Activated T-helper 2 cell treated with anti-CD3 and anti-CD28 coated beads, Interferon-gamma antibody, Interleukin-2, Interleukin-4, amounts not matched to agents 10 μg/mL and 5 μg/mL and 100 μg/mL, durations not matched to agents 14 hours and 24 hours and 36 hours (primary cell): ENCODE measurements at places on chromosomes 11 and 22.
A peak's percentile ranks its signal among the peaks of the same experiment; 100 is the strongest.

GRCh38 chr11:11293798-11294550, 59.1 kb downstream of the CSNK2A3 start:
- no peak for DNase-seq

DNA sequence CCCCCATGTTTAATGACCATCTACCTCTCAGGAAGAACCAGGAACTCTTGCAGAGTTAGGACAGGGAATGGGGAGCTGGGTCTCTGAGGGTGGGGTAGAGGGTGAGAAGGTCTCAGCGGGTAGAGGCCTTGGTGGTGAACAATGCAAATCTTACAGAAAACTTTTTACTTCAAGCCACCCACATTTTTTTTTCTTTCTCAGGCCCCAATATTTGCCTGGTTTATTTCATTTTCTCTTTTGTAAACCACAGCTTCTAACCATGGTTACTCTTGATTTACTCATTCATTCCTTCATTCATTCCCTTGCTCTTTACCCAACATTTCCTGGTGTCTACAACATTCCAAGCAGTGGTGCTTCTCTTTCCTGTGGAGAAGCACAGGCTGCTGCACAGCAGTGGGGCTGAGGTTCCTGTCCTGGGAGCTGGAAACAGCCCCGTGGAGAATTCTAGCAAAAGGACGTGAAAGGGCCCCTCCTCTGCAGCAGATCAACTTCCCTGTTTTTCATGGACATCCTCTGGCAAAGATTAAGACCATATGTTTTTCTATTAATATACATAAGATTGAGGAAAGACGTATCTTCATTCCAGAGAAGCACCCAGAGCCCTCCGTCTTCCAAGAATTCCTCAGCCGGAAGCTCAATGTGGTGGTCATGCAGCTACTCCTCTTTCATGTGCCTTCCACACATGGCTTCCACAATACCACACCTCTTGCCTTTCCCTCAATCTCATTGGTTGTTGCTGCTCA, 224.4 kb upstream of the SESN3 start:
- DNase-seq: no peak

DNA sequence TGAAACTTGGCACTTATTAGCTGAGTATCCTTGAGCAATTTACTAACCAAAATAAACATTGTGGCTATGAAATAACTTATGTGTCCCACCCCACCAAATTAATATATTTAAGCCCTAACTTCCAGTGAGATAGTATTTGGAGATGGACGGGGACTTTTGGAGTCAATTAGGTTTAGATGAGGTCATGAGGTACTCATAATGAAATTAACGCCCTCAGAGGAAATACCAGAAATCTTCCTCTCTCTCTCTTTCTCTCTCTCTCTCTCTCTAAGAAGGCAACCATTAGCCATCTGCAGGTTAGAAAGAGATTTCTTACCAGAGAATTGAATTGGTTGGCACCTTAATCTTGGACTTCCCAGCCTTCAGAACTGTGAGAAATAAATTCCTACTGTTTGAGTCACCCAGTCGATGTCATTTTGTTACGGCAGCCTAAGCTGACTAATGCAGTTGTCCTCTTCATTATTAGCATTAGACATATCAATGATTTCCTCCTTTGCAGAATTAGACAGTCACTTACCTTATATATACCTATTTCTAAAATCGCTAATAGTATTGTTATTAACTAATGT, 1284.0 kb downstream of the FAM181B start:
- DNase-seq: no peak

GRCh38 chr11:76577921-76578653, 92.5 kb downstream of the LRRC32 start:
- DNase-seq: no peak

GRCh38 chr11:6681949-6682348, 1.2 kb downstream of the MRPL17 start:
- no peak for DNase-seq

GRCh38 chr11:76823481-76824028, 37.2 kb upstream of the ACER3 start:
- DNase-seq: no peak

DNA sequence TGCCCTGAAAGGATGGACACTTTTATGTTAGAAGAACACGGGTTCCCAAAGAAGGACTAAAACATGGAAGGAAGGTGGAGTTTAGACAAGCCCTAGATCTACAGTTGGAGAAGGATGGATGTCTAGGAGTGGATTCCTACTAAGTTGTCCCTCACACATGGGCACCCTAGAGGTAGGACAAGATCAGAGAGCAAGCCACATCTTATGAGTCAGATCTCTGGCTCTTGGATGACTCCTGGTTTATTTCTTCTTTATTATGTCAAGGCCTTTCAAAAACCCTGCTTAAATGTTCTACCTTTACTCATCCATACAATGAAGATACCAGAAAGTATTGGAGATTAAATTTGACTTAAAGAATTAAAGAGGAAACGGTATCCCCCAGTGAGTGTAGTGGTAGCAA, 34.4 kb downstream of the PRCP start:
- DNase-seq: no peak

DNA sequence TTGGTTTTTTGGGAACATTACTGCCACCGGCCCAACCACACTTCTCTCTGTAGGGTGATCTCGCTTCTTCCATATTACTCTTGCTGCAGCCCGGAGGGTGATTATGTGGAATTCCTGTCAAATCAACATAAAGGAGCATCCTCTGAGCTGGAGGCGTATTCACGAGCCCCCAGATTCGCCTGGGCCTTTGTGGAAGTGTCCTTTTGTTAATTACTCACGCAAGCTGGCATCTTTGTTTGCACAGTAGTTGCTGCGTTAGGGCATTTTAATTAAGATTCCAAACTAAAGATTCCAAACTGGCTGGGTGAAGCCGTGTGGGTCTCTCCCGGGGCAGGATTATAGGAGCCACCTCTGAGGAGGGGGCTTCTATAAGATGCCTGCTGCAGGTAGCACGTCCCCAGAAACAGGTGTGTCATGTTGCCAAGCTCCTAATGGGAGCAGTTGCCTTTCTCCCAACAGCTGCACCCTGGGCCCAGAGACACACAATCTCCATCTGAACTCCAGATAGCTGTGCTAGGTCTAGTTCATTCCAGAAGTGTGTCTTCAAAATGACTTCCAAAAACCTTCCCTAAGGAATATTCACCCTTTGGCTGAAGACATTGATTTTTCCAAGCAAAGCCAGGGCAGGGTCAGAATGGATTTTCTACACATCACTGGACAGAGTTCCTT, 40.9 kb downstream of the SHISAL1 start:
- DNase-seq: no peak

DNA sequence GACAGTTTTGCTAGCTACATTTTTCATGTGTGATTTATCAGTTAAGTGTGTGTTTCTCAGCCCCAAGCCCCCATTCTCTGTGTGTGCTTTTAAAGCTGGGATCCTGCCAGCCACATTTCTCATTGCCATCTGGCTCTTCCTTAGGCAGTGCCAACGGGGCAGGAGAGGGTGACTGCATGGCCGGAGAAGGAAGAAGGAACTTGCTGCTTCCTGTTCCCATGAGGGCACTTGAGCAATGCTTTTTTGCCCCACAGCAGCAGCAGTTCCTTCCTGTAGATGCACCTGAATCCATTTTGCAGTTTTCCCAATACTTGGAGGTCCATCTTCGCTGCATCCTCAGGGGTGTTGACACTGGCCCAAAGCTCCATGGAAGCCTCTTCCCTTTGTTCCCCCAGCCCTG, 37.5 kb downstream of the TNRC6B start:
- DNase-seq: no peak

GRCh38 chr11:554428-555226, 5.9 kb downstream of the LMNTD2 start:
- DNase-seq: peak; percentile 59

GRCh38 chr11:83819931-83820549, 533.9 kb upstream of the CCDC90B start:
- no peak for DNase-seq

- DNase-seq: no peak
These were observed 49.9 kb downstream of the SCUBE1 start for GRCh38 chr22:43293259-43293654.

GRCh38 chr11:84522331-84522730, 1104.8 kb downstream of the DLG2 start:
- DNase-seq: no peak

- DNase-seq: no peak
These were observed 29.4 kb upstream of the CTTN start for GRCh38 chr11:70368961-70369360.

GRCh38 chr11:19444231-19444630, 203.5 kb upstream of the E2F8 start:
- no peak for DNase-seq

DNA sequence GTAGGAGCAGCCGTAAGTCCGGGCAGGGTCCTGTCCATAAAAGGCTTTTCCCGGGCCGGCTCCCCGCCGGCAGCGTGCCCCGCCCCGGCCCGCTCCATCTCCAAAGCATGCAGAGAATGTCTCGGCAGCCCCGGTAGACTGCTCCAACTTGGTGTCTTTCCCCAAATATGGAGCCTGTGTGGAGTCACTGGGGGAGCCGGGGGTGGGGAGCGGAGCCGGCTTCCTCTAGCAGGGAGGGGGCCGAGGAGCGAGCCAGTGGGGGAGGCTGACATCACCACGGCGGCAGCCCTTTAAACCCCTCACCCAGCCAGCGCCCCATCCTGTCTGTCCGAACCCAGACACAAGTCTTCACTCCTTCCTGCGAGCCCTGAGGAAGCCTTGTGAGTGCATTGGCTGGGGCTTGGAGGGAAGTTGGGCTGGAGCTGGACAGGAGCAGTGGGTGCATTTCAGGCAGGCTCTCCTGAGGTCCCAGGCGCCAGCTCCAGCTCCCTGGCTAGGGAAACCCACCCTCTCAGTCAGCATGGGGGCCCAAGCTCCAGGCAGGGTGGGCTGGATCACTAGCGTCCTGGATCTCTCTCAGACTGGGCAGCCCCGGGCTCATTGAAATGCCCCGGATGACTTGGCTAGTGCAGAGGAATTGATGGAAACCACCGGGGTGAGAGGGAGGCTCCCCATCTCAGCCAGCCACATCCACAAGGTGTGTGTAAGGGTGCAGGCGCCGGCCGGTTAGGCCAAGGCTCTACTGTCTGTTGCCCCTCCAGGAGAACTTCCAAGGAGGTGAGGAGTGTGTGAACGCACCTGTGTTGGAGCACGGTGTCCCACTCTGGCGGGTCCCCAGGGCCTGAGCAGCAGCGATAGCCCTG, at the start of gene TAGLN:
TSS of gene TAGLN (plus strand) at position 318 of the 863 bp plus-strand sequence. CDS start 3,644 bp downstream, outside the sequence.
- no peak for DNase-seq

DNA sequence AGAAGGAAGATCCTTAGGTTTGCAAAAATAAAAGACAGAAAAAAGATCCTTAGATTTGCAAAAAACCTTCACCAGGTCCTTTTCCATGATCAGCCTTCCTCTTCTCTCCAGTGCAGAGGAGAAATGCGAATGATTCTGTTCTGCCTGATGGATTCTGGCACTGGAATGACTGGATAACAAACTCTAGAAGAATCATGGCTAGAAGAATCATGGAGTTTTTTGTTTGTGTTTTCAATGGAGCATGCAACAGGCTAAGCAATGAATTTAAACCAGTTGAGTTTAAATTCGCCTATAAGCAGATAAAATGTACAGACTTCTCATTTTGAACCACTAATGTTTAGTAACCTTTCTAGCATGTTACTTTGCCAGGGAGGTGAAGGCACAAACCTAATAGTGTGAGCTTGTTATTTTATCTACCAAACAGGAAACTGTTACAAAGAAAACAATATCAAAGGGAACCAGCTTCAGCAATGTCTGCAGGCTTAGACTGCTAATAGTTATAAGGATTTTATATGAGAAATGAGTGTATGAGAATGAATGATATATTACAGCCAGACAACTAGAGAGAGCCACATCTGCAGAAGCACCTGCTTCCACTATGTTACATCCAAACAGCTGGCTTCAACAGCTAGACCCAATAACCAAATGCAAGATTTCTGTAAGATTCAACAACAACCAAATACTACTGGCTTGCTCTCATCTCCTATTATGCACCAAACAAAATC, 64.7 kb upstream of the APOA1 start:
- no peak for DNase-seq

GRCh38 chr11:102139081-102139498, 28.8 kb downstream of the YAP1 start:
- DNase-seq: no peak

- no peak for DNase-seq
These were observed 17.8 kb upstream of the RRM1 start for GRCh38 chr11:4076774-4077173.

GRCh38 chr11:69569306-69570200, 71.4 kb upstream of the CCND1 start:
- no peak for DNase-seq

- no peak for DNase-seq
These were observed 66.7 kb upstream of the MYEOV start for GRCh38 chr11:69227271-69227670.

GRCh38 chr11:16796311-16796710, 57.9 kb downstream of the C11orf58 start:
- no peak for DNase-seq

DNA sequence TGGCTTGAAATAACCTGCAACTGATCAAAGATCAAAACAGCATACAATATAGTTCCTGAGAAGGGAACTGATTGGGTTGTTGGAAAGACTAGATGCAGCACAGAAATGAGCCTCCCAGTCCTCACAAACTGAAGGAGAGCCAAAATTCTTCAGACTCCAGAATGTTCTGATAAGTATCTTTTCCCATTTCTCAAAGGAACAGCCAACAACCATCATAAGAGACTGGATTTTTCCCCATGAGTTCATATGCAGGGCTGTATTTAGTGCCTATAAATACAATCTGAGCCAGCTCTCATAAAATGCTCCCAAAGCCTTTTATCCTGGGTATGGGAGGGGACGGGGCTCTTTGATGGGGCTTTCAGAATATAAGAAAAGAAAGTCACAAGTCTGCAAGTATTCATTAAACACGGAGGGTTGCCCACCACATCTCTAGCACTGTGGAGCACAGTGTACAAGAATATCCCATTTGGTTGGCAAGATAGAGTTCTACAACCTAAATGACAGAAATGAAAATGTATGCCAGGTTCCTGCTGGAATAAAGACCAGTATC, 50.7 kb upstream of the LYVE1 start:
- no peak for DNase-seq

GRCh38 chr11:36792996-36793914, 195.2 kb upstream of the RAG2 start:
- DNase-seq: no peak

- no peak for DNase-seq
These were observed 1.7 kb downstream of the SAMM50 start for GRCh38 chr22:43956805-43957463.

GRCh38 chr11:14109742-14110141, 147.2 kb downstream of the SPON1 start:
- no peak for DNase-seq

- DNase-seq: no peak
These were observed 17.4 kb upstream of the NAP1L4 start for GRCh38 chr11:3009481-3009880.
